Endothelial cell (in vitro differentiated cells): ENCODE measurements at places on chromosomes 7 and 10. TPM values are rescaled to one million over a fixed set of nuclear protein-coding genes. Genes with fewer than 3 reads are reported as not detected.

DNA sequence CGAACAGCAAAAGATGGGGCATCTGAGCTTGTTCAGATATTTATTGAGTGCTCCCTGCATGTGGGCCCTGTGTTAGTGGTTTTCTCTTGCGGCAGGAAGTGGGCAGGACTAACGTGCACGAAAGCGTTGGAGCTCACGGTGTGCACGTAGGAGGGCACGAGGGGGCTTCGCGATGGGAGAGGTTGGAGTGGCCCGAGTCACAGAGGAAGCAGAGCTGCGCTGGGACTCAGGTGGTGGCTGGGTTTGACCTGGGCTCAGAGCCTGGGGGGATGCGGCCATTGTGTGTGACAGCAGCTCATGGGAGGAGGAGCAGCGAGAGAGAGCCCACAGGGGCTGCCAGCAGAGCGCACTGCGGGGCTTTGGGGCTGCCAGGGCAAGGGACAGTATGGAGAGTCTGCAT is 7.7 kb downstream of the ZSCAN25 start:
- DNase-seq, result no peak

DNA sequence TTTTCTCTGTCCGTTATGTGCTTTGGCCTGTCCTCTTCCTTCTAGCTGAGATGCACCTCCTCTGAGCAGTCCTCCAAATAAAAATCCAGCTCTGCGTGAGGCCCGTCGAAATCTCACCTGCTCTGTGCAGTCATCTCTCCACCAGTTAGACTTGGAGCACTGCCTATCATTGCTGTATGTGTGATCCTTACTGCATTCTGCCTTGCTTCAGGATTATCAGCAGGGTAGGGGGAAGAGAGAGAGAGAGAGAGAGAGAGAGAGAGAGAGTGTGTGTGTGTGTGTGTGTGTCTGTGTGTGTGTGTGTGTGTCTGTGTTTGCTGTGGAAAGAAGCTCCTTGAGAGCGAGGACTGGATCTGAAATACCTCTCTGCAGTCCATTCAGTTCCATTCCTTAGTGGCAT is 129.4 kb downstream of the CCNY start:
- DNase-seq, result no peak

DNA sequence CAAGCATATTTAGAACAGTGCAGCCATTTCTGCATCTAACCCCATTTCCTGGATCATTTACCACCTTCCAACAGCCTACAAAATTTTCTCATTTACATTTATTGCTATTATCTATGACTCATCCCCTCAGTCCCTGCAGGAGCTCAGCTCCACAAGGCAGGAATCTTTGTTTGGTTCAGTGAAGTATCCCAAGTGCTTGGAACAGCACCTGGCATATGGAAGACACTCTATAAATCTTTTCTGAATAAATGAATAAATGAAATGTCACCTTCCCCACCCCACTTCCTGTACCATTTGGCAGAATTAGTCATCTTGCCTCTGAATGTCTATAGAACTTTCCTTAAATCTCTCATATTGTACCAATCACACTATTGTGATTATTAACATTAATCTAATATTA is 110.7 kb downstream of the HIP1 start:
- no peak for DNase-seq

GRCh38 chr10:64093304-64093703 is 572.1 kb downstream of the REEP3 start:
- DNase-seq, result no peak

DNA sequence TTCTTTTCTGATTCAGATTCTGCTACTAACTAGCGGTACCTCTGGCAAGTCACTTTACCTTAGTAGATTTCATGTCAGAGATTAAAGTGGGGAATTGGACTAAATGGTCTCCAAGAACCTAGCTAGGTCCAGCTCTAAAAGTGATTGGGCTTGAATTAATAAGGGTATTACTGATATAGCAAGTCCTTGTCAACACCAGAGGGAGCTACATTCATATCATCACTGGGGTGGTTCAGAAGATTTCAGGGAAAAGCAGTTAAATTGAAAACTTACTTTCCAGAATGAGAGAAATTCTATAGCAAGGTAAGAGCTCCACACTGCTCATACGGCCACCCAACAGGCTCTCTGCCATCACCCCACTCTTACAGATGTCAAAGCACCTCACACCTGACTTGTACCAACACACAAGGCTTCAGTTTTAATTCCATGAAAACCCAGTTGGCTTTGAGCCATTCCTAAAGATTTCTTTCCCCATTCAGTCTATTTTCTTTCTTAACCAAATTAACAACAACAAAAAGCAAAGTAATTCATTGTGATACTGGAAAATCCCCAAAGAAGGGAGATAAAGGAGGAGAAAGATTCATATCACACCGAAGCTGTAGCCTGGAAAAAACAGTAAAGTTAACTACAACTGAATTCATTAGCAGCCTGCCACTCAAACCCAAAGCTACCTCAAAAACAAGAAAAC is 38.0 kb upstream of the SPOCK2 start:
- DNase-seq, result no peak

DNA sequence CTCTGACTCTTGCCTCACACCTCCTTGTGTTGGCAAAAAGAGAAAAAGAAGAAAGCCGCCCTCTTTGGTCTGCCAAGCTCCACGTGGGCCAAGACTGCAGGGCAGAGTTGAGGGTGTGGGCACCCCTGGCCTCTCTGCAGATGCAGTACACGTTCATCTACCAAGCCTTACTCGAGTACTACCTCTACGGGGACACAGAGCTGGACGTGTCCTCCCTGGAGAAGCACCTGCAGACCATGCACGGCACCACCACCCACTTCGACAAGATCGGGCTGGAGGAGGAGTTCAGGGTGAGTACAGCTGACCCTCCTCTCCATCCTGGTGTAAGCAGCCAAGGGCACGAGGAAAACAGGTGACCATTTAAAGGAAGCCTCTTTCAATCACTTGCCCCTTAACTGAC is 56.1 kb downstream of the MKI67 start:
- DNase-seq, result no peak

DNA sequence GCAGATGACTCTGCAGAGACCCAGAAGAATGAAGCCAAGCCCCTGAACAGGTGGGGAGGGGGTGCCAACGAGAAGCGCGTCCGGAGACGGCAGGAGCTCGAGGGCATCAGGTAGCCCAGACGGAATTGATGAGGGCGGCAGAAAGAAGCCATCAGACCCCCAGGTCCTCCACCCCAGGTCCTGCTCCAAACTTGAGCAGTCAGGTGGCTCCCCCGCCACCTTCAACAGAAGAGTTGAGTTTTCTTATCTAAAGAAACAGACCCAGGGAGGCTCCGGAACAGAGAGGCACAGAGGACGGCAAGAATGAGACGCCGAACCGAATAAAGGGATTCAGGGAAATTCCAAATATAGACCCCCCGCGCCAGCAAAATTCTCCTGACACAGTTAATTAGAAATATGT is 22.2 kb downstream of the RGS10 start:
- no peak for DNase-seq

DNA sequence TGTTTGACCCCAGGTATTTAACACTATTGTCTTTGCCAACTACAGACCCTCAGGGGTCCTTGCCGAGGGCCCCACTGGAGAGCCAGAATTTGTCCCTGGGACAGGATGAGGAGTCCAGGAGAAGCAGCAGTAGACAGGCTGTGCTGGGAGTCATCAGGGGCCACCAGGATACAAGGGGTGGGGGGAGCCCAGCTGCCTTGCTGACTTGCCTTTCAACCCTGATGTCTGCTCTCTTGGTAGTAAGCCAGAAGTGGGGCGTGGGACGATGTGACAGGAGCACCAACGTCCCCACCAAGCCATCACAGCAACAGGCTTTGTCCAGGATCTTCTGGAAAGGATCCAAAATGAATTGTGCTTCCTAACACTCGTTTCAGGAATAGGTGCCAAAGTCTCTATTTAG is 62.4 kb upstream of the CDCA7L start:
- DNase-seq, result no peak

DNA sequence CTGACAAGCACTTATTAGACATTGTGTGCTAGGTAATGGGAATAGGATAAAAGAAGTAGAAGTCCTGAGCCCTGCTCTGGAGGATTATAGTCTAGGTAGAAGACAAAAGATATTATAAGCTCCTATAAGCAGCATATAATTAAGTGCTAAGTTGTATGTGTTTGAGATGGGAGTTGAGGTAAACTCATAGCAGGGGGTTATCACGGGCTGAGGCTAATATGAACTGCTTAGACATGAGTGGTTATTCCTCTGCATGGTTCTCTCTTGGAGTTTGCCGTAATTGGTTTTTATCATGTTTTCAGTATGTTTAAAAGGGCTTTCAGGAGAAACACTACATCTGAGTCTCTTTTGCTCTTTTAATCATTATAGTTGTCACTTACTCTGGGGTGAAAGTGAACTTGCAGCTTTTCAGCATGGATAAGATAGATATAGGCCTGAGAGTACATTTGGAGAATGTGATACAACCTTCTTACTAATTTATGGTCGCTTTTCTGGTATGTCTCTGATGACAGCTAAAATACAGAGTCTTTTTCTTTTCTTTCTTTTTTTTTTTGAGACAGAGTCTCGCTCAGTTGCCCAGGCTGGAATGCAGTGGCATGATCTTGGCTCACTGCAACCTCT is 39.0 kb downstream of the SMNDC1 start:
- no peak for DNase-seq

DNA sequence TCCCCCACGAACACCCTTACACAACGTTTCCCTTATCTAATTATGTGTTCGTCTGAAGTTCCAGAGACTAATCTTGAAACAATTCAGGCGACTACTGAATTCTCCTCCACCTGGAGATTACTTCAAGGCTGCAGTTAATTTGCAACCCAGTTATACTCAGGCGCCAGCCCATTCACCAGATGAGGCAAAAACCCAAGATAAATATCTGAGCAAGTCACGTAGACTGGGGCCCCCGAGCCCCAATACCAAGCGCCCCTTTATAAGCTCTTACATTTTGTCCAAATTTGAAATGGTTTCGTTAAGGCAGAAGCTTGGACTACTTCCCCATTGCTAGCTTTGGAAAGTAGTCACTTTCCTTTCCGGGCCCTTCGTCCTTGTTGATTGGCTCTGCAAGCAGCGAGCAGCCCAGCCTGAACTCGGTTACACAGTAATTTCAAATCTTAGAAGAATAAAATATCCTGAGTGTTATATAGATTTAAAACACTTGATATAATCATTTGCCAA is 1.2 kb downstream of the TPK1 start:
- DNase-seq, result no peak

GRCh38 chr7:5478568-5479430 is 55.2 kb upstream of the TNRC18 start:
- DNase-seq, result no peak

DNA sequence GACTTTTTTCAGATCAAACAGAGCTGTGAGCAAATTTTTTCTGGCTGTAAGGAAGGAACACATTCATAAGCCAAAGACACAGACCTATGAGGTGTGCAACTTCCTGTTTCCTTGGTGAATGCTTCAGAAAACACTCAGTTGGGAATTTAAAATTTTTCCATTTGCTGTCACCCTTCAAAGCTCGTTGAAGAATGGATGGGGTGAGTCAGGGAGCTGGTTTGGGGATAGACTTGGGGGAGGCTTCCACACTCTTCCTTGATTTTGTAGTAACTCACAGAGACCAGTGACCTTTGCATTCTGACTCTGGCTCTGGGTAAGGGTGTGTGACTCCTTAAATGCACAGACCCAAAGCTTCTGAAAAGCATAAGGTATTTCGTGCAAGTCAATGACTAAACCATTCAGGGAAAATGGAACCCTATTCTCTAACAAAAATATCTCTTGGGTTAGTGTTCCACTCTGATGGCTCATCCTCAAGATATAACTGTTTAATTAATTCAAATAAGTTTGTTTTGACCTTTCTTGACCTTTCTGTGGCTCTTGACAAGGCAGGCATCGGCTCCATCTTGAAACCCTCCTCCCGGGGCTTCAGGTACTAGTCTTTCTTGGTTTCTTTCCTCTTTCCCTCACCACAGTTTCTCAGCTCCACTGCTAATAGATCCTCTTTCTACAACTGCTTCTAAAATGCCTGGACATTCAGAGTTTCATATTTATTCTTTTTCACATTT is 227.8 kb upstream of the INHBA start:
- no peak for DNase-seq

DNA sequence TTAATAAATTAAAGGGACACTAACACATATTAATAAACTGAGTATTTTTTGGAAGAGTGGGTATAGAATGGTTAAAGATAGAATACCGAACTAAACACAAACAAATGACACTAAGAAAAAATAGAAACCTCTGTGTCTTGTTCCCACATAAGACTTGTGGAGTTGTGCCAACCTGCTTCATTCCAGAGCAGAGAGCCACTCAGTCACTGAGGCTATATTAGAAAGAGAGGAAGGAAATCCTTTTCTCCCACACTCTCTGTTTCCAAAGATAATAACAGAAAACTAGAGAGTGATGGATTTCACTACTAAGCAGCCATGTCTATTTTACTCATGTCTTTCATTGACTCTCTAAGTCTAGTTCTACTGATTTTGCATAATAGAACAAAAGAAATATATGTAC is 26.0 kb downstream of the CTNNA3 start:
- DNase-seq, result no peak

- DNase-seq, result no peak
These were observed 2.7 kb upstream of the HOXA11 start for GRCh38 chr7:27187475-27188385.

- no peak for DNase-seq
These were observed 39.8 kb downstream of the ITPRID1 start for GRCh38 chr7:31553661-31554081.

DNA sequence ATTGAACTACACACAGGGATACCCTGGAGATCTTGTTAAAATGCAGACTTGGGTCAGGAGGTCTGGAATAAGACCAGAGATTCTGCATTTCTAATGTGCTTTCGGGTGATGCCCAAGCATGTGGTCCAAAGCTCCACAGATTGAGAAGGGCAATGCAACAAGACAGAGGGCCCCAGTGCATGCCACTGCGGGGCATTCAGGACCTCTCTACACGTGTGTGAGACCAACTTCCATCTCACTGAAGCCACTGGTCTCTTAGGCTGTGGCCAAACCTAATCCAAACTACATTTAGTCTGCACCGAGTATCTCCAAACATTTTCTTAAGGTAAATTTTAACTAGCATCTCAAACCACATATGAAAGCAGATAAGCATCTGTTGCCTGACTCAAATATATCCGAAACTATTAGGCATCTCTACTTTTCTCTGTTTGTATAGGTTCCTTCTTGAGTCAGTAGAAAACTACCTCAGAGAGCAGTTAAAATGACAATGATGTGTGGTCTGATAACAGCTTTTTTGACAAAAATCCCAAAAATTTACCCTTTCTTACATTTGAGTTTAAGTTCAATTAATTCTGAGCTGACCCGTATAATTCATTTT is 107.5 kb downstream of the ELMO1 start:
- DNase-seq, result no peak

- DNase-seq, result no peak
These were observed 225.3 kb downstream of the PTEN start for GRCh38 chr10:88088441-88089340.

- DNase-seq, result no peak
These were observed 155.0 kb downstream of the RNF216 start for GRCh38 chr7:5626498-5626897.

GRCh38 chr10:12534824-12535223 is 185.5 kb downstream of the CAMK1D start:
- DNase-seq, result no peak

- no peak for DNase-seq
These were observed 74.3 kb downstream of the CFAP46 start for GRCh38 chr10:132867801-132868644.

The SLIT1 gene
- total RNA-seq, result 0.54 TPM

The DPCD gene
- 16.7 TPM for total RNA-seq

The IKZF5 gene
- total RNA-seq, result 14.9 TPM

The TACC2 gene
- 32.2 TPM for total RNA-seq

The SPDYE9 gene
- total RNA-seq, result 0.13 TPM
